ENCODE measurements at places on chromosomes 6 and 20. TPM values are rescaled to one million over a fixed set of nuclear protein-coding genes. Genes with fewer than 3 reads are reported as not detected.
A peak's percentile ranks its signal among the peaks of the same experiment; 100 is the strongest.

DNA sequence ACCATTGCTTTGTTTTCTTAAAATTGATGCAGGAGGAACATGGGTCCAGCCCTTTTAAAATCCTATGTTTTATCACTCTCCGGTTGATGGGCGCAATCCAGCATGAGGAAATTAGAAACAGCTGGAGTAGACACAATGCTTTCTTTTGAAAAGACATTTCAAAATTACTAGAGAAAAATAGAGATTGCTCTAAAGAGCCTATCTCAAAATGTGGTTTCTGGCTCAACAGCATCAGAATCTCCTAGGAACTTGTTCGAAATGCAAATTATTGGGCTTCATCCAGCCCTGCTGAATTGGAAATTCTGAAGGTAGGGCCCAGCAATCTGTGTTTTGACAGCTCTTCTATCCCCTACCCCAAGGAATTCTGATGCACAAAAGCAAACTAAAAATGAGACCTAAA lies 190.8 kb upstream of the BMP2 start:
- peaks cover 12% of the 10 kb centered on the region for H3K4me1 ChIP-seq
- no peaks in the 10 kb centered on the region for H3K36me3 ChIP-seq
- H3K4me3 ChIP-seq, result no peak overlapping the region
- peaks cover 7% of the 10 kb centered on the region for H3K27me3 ChIP-seq
- no peak overlapping the region for H3K27ac ChIP-seq
- DNase-seq, result no peak

- DNase-seq, result peak; percentile 25
- H3K4me3 ChIP-seq, result peak overlapping the region; percentile 52
- peak overlapping the region; percentile 91 for H3K27ac ChIP-seq
- H3K4me1 ChIP-seq, result peaks cover 22% of the 10 kb centered on the region
Measured at GRCh38 chr6:157162766-157163433, 160.4 kb downstream of the TMEM242 start.

- no peak overlapping the region for H3K27ac ChIP-seq
- no peaks in the 10 kb centered on the region for H3K36me3 ChIP-seq
Measured at GRCh38 chr20:32034581-32035425, 17.2 kb upstream of the HCK start.

DNA sequence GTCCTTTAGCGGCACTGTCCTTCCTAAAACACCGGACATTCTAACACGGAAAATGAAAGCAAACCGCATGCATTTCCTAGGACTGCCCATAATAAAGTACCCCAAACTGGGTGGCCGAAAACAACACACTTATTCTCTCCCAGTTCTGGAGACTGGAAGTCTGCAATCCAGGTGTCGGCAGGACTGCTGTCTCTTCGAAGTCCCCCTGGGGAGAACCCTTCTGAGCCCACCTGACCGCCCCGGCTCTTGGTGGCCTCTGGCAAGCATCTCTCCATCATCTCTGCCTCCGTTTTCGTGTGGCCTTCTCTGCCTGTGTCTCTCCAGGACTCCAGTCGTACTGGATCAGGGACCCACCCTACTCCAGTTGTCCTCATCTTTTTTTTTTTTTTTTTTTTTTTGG lies 55.4 kb downstream of the SYNJ2 start:
- H3K27ac ChIP-seq, result no peak overlapping the region
- no peak overlapping the region for H3K4me3 ChIP-seq
- H3K36me3 ChIP-seq, result peaks cover 5% of the 10 kb centered on the region
- DNase-seq, result no peak

The UBR2 gene
- 22.4 TPM for total RNA-seq

- DNase-seq, result no peak
- H3K27ac ChIP-seq, result no peak overlapping the region
- H3K4me1 ChIP-seq, result peaks cover 22% of the 10 kb centered on the region
- no peaks in the 10 kb centered on the region for H3K36me3 ChIP-seq
- H3K27me3 ChIP-seq, result peaks cover 2% of the 10 kb centered on the region
- H3K4me3 ChIP-seq, result no peak overlapping the region
Measured at GRCh38 chr6:137550535-137550934, 56.3 kb upstream of the OLIG3 start.

- no peak overlapping the region for H3K27ac ChIP-seq
- DNase-seq, result no peak
- peaks cover under 1% of the 10 kb centered on the region for H3K4me1 ChIP-seq
- no peak overlapping the region for H3K4me3 ChIP-seq
- peaks cover 25% of the 10 kb centered on the region for H3K27me3 ChIP-seq
- no peaks in the 10 kb centered on the region for H3K36me3 ChIP-seq
Measured at GRCh38 chr6:32947552-32948465, 5.1 kb downstream of the HLA-DMA start.

The TAF8 gene
- total RNA-seq, result 31.2 TPM

The SEMG1 gene
- not detected for total RNA-seq

DNA sequence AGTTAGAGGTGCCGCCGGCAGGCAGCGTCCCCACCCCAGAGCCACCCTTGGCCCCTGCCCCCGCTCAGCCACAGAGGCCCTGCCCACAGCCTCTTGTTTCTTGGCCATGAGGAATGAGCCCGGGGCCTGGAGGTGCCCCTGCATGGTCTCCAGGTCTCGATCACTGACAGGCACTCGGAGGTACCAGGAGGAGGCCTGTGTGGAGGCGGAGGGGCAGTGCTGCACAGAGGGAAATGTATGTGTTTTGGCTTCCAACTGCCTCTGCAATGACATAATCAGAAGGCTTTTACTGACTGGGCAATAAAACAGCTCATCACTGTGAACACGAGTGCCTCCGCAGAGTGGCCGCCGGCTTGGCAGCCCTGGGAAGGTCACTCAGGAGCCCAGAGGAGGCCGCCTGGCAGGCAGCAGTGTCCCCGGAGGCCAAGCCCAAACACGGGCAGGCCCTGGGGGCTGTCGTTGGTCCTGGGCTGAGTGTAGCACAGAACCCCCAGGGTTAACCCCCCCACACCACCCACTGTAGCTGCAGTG lies 61.1 kb upstream of the GATA5 start:
- no peak for DNase-seq
- H3K27ac ChIP-seq, result no peak overlapping the region
- H3K27me3 ChIP-seq, result no peaks in the 10 kb centered on the region
- no peak overlapping the region for H3K4me3 ChIP-seq
- no peaks in the 10 kb centered on the region for H3K36me3 ChIP-seq

The ARG1 gene
- total RNA-seq, result not detected

- no peaks in the 10 kb centered on the region for H3K36me3 ChIP-seq
- peaks cover 8% of the 10 kb centered on the region for H3K4me1 ChIP-seq
- H3K27ac ChIP-seq, result no peak overlapping the region
- no peaks in the 10 kb centered on the region for H3K27me3 ChIP-seq
- H3K4me3 ChIP-seq, result no peak overlapping the region
Measured at GRCh38 chr6:156554160-156554559, 223.0 kb upstream of the ARID1B start.

DNA sequence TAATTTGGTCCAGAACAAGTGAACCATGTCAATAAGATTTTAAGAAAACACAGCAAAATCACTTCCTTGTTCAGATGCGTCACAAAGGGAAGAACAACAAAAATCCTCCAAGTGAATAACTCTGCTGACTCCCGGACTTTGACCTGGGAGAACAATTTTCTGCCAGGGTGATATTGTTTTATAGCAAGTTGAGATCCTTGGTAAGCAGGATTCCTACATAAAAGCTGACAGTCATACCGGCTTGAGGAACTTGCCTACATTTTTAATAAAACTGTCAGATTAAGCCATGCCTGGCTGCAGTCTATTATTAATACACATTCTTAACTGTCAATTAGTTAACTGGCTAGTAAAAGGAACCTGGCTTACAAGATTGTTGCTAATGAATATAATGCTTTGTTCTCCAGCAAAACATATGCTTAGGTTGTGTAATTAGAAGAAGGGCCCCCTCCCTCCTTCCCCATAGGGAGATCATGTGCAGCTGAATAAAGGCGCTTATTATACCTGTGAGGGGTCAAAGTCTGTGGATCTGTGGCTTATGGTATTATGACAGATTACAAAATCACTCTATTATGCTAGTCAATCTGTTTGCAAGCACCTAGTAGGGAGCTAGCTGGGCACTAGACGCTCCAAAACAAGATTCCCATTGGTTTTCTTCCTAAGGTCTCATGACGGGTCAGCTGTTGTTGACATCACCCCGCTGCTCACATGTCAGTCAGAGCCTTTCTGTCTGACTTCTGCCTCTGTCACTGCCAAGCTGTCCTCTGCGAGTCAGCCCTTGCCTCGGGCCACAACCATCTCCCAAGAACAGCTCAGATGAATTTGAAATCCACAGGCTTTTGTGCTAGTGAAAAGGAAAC lies 44.6 kb upstream of the SEC63 start:
- H3K27ac ChIP-seq, result peak overlapping the region; percentile 67
- DNase-seq, result peak; percentile 50
- H3K4me1 ChIP-seq, result peaks cover 32% of the 10 kb centered on the region
- peaks cover 2% of the 10 kb centered on the region for H3K36me3 ChIP-seq
- no peaks in the 10 kb centered on the region for H3K27me3 ChIP-seq

The FNDC1 gene
- total RNA-seq, result 0.09 TPM

DNA sequence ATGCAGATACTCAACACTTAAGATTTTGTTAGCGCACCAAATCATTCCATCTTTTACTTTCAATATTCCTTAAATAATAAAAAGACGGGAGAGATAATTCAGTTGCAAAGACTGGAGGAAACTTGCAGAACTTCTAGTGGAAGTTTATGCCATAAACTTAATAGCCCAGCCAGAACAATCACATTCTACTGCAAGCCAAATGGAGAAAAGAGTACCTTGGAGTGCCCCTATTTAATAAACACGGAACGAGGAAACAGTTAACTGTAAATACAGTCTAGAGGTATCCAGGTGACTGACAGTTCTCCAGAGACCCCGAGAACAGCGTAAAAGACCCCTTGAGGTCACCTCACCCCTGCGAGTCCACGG lies 635 bp downstream of the SLC35B3 start:
- peak overlapping the region; percentile 95 for H3K4me3 ChIP-seq
- H3K36me3 ChIP-seq, result peaks cover 3% of the 10 kb centered on the region
- peak overlapping the region; percentile 62 for H3K27ac ChIP-seq
- DNase-seq, result no peak
- H3K4me1 ChIP-seq, result peaks cover 31% of the 10 kb centered on the region

DNA sequence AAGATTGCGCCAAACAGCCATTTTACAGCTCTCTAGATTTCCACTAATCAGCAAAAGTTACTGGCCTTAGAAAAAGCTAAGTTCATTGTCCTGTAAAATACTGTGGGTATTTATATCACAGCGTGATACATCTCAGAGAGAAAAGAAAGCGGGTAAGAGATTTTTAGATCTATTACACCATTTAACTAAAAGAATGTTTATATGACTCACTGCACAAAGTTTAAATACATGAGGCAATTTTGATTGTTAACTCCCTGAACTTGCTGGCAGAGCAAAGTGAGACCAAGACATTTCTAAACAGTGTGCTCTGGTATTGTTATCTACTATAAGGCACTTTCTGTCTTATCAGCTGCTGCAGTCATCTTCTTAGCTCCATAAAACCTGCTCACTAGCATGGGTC lies 314.3 kb downstream of the EPHA7 start:
- no peak overlapping the region for H3K27ac ChIP-seq
- H3K4me3 ChIP-seq, result no peak overlapping the region
- H3K27me3 ChIP-seq, result no peaks in the 10 kb centered on the region
- H3K36me3 ChIP-seq, result peaks cover 4% of the 10 kb centered on the region
- H3K4me1 ChIP-seq, result peaks cover 16% of the 10 kb centered on the region

The MUC21 gene
- total RNA-seq, result not detected

DNA sequence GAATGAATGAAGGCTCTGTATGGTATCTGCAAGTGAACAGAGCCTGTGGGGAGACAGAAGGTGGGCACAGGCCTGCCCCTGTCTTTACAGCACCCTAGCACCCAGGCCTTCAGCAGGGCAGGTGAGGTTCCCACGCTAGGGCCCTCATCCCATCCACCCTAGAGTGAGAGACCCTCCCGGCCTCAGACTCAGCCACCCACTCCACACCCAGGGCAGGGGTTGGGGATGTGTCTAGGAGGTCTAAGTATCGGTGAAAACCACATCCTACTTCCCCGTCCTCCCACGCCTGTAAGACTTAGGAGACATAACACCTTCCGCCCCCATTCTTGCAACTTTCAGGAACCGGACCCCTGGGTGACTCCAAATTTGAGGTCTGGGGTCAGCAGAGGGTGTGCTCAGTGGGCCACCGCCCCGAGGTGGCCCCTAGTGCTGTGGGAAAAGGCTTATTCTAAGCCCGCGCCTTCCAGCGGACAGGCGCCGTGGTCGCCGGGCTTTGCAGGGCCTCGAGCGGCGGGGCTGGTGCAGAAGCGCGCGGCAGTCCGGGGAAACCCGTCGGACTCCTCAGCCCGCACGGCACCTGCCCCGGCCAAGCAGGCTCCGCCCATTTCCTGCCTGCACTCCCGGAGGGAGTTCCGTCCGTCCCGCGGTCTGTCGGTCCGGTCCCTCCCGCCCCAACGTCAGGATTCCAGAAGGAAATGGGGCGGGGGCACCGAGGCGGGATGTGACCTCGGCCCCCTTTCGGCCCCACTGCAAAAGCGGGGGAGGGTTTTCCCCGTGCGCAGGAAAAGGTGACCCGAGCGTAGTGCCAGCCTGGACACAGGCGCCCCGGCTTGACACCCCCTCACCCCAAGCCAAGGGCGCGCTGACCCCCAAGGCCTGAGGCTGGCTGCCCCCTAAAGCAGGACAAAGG lies 868 bp downstream of the SAMD10 start:
- no peaks in the 10 kb centered on the region for H3K27me3 ChIP-seq
- no peak overlapping the region for H3K27ac ChIP-seq

The TMEM170B gene
- 19.3 TPM for total RNA-seq

DNA sequence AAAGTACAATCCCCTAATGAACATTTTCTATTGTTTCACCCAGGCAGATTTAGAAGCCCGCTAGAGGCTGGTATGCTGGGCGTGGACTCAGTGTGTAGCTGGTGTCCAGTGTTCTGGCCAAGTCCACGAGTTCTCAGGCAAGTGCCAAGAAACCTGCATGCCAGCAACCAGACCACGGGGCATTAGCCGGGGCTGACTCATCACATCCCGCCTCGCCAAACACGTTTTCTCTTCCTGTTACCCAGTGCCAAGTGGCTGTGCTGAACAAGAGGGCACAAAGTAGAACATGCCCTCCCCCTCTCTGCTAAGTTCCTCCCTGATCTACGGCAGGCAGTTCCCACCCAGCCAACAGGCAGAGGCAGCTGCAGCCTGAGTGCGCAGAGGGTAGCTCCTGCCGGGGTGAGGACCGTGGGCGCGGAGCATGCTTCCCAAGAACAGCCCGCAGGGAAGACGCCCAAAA lies 29.6 kb downstream of the RAMACL start:
- no peak for DNase-seq
- H3K36me3 ChIP-seq, result peaks cover 18% of the 10 kb centered on the region
- H3K4me1 ChIP-seq, result peaks cover 35% of the 10 kb centered on the region
- no peak overlapping the region for H3K4me3 ChIP-seq
- no peak overlapping the region for H3K27ac ChIP-seq

GRCh38 chr20:34522969-34523871 lies 7.0 kb downstream of the DYNLRB1 start:
- peak overlapping the region; percentile 54 for H3K4me3 ChIP-seq
- H3K27me3 ChIP-seq, result no peaks in the 10 kb centered on the region
- DNase-seq, result peak; percentile 63

The MARCKS gene
- total RNA-seq, result 380 TPM

GRCh38 chr6:64896939-64897338 lies 810.1 kb downstream of the EYS start:
- H3K36me3 ChIP-seq, result no peaks in the 10 kb centered on the region
- no peaks in the 10 kb centered on the region for H3K27me3 ChIP-seq
- H3K27ac ChIP-seq, result no peak overlapping the region

- DNase-seq, result no peak
- H3K4me3 ChIP-seq, result no peak overlapping the region
- no peak overlapping the region for H3K27ac ChIP-seq
- no peaks in the 10 kb centered on the region for H3K4me1 ChIP-seq
Measured at GRCh38 chr6:125604257-125604656, 145.2 kb upstream of the HEY2 start.

Measured in neural crest cell (in vitro differentiated cells).